Right forelimb (tissue), 1 donor: ENCODE measurements at places on chromosomes 2 and 18.

DNA sequence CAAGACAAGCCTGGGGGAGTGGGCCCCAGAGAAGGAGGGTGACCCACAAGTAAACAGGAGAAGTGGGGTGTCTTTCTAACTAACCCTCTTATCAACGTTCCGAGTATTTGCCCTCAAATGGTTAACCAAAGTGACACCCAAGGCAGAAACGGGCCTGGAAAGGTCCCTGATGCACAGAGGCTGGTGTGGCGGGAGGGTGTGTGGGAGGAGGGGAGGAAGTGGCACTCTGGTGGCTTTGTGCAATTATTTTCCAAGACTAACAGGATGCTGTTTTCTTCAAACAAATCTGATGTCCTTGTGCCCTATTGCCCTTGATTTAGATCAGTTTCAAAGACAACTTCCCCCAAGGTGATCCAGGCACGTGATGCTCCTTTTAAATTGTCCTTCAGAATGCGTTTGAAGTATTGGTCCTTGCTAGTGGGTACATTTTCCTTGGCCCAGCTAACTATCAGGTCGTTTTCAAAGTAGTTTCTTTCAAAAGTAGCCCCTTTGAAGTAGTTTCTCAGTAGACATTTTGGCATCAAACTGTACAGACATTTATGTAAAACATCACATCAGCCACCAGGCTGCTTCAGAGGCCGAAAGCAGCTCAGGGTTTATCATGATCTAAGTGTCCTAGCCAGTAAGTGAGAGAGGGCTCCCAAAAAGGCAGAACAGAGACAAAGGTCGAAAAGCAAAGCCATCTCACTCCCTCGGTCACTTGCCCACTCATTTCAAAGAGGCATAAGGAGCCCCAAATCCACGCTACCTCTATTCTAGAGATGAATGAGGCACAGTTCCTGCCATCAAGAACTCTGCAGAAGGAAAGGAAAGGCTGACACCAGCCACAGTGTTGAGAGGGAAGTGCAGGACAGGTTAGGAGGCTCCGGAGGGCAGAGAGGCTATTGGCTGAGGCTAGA lies 371.1 kb upstream of the ID2 start:
- DNase-seq, result peak; percentile 29

DNA sequence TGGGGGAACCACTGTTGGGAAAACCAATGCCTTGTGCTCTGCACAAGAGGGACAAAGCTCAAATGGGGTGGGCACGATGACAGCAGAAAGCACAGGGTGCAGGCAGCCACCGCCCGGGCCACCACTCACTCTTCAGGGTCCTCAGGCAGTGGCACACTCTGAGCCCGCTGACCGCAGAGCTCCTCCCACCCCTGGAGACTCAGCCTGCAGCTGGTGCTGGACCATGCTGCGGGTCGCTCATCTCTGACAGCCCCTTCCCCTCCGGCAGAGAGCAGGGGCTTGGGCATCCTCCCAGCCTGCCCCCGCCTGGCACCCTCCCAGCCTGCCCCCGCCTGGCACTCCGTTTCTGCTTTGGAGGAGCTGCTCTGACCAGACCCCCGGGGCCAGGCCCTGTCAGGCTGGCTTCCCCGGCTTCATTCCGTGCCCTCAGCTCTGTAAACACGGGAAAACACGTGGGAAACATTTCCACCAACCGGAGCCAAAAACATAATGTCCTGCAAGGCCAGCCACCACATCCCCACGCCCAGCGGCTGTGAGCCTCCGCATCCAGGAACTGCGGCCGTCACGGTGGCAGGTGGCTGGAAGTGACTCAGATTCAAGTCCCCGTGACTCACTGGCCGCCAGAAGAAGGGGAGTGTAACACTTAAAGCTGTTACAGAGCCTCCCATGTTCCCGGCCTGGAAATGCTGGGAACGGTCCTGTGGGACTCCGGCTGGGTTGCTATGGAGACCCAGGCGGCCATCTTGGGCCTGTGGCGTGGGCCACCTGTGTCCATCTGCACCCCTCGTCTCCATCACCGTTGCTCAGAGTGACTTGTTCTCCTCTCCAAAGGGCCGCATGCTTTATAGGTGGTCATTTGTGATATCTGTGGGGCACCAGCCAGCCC lies 6.8 kb upstream of the SNED1 start:
- DNase-seq, result peak; percentile 88

- peak; percentile 78 for DNase-seq
Measured at GRCh38 chr18:79587779-79588635, 91.6 kb upstream of the CTDP1 start.

DNA sequence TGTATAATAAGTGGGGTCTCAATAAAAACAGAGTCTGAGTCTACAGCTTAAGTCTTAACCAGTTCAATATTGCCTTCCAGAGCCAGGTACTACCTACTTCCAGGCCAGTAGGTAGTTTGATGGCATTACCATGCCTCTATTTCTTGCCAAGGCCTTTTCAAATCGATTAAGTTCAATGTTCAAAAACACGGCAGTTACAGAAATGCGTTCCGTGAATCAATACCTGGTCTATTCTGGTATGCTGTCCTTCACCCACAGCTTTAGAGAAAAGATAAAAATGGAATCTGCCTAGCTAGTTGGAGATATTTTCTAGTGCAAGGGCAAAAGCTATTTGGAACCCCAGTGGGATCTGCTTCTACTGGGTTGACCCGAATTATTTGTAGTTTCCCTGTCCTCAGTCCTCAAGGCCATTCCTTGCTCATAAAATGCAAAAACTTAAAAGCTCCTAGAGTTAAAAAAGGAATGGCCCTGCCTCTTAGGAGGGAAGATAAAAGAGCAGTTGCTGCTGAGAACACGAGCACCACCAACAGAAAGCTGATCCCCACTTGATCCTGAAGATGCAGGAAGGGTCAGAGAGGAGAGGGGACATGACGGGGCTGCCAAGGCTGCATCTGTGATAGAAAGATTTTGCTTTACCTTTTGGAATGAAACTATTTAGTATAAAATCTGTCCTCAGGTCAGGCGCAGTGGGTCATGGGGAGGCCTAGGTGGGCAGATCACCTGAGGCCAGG lies 109.6 kb upstream of the SCG2 start:
- DNase-seq, result no peak

DNA sequence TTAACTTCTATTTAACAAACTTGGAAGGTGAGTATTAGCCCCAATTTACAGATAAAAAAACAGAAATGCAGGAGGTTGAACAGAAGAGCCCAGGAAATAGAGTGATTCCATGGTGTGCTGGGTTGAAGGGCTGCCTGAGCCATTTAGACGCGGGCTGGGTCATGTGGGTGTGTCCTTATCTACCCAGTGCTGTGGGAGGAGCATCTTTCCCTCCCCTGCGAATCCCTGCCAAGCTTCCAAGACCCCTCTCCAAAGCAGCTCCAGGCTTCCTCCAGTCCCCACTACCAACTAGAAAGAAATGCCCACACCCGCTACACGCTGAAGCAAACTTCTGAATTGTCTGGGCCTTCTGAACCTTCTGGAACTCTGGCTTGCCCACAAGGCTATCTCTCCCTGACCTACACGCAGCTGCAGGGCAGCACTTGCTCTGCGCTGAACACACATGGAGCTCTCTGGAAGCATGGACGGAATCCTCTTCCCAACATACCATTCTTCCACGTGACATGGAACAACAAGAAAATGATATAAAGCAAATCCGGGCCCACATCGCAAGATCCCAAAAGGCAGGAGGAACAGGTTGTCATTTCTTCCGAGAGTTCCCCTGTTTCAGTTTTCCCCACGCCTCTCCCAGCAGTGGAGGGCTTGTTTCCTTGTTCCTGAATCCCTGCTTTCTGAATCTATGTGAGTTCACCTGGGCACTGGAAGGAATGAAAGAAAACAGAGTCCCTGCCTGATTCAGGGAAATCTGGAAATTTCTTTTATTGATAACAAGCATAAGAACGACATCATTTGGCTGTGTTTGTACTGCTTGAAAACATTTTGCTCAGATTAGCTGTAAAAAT lies 562.7 kb upstream of the ID2 start:
- no peak for DNase-seq

GRCh38 chr2:230677201-230677946 lies 35.3 kb upstream of the CAB39 start:
- DNase-seq, result no peak

DNA sequence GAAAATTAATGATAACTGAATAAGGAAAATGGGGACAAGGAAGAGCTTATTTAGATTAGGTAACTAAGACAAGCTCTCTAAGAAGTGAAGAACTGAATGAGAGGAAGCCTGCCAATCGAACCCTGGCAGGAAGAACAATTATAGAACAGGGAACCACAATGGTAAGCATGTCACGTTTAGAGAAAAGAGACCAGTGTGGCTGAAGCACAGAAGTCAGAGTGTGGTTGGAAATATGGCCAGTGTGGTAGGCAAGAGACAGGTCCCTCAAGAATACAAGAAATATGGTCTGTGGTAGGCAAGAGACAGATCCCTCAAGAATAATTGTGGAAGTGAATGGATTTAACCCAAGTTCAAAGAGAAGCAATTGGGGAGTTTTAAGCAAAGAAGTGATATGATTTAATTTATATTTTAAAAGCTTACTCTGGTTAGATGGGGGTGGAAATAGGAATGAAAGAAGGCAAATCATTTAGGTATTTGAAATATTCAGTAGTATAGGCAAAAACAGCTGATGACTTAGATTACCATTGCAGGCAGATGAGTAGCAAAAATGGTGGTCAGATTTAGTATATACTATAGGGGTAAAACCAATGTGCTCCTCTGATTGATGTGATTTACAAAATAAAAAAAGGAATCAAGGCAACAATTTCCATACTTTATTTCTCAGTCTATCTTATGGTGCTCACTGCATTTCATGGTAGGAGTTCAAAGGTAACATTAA lies 38.8 kb upstream of the ERMN start:
- DNase-seq, result no peak

GRCh38 chr2:8609357-8609811 lies 72.5 kb upstream of the ID2 start:
- no peak for DNase-seq

- DNase-seq, result no peak
Measured at GRCh38 chr2:170577356-170577755, 137.8 kb upstream of the SP5 start.

DNA sequence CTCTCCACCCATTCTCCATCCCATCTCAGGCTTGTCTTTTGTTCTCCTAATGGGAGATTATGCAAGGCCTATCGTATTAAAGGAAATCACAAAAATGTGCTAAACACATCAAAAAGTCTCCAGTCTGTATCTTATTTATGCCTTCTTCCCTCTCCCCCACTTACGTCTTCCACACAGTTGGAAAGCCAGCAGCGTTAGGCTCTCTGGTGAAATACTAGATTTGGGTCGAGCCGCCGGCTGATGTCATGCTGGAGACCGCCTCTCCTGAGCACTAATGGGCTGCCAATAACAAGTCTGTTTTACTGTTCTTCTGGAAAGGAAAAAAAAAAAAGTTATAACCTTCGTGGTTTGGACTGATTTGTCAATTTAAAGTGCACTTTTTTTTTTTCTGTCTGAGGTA lies 182.7 kb upstream of the SIX2 start:
- peak; percentile 72 for DNase-seq

- DNase-seq, result no peak
Measured at GRCh38 chr2:147989809-147990403, 30.6 kb downstream of the ORC4 start.

- no peak for DNase-seq
Measured at GRCh38 chr2:14996351-14997014, 364.0 kb downstream of the LRATD1 start.

DNA sequence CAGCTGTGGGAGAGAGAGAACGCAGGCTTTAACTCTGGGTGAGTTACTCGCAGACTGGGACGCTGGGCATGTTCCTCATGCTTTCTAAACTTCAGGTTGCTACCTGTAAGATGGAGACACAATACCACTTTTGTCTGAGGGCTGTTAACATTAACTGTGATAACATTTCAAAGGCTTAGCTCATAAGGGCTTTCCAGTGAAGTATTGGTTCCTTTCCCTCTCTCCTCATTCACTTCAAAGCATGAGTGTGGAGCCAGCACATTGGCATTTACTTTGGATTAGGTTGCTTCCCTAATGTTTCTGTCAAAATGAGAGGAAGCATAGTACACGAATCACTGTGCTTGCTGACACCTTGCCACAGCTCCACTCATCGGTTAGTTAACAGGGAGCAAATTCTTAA lies 30.2 kb downstream of the INSIG2 start:
- DNase-seq, result no peak

GRCh38 chr2:26558271-26559043 lies 80.5 kb upstream of the OTOF start:
- DNase-seq, result peak; percentile 52
